ENCODE measurements at places on chromosomes 16 and 17.

DNA sequence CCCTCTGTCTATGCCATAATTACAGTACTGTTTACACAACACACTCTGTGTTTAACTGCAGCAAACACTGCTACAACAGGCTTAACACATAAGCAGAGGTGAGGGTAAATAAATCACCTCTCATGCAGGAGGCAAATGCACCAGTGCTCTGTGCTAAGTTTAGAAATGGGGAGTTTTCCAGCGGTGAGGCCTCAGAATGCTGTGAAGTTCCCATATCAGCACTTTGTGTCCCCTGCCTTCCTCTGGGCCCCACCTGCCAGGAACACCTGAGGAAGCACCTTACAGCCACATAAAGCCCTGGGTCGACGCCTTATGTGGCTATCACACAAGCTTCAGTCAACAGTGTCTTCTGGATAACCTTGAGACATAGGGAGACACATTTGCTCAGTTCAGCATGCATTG, 304.5 kb downstream of the HAPSTR1 start:
- DNase-seq: no peak

DNA sequence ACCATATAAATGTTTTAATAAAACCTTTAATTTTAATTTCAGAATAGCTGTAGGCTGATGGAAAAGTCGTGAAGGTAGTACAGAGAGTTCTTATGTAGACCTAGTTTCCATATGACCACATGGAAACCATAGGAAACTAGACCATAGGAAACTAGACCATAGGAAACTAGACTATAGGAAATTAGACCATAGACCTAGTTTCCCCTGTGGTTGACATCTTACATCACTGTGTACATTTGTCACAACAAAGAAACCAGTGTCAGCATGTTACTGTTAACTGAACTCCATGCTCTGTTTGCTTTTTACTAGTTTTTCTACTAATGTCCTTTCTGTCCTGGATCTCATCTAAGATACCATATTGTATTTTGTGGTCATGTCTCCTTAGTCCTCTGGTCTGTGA, 14.6 kb downstream of the NUDT7 start:
- DNase-seq: no peak

DNA sequence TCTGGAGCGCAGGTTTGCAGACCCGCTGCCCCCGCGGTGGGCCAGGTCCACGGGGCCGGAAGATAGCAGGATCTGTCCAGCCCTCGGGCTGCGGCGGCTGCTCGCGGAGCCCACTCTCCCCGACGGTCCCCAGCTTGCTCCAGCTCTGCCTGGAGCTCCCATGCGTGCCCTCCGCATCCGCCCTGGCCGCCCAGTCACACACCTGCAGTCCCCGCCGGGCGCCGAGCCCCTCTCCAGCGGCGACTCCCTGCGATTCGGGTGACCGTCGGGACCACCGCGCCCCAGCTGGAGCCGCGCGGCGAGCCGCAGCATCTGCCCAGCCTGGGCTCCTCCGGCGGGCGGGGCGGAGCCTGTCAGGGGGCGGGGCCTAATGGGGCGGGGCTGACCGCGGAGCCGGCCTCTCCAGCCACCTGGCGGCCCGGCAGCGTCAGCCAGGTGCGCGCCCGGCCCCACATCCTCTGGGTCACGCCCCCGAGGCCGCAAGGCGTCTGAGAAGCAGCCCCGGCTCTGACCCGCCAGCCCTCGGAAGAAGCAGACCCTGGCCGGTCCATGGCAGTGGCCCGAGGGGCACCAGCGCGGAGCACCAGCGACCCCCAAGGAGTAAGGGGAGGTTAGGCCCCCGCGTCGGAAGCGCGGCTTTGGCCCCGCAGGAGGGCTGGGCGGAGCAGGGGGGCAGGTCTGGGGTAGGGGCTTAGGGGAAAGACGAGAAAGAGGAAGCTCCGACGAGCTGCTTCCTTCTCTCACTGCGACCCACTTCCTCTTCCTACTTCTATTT, at the start of gene PIK3R5:
TSS of gene PIK3R5 (minus strand) at position 314 of the 775 bp plus-strand sequence. CDS start 54,213 bp downstream, outside the sequence.
- DNase-seq: peak; percentile 80

DNA sequence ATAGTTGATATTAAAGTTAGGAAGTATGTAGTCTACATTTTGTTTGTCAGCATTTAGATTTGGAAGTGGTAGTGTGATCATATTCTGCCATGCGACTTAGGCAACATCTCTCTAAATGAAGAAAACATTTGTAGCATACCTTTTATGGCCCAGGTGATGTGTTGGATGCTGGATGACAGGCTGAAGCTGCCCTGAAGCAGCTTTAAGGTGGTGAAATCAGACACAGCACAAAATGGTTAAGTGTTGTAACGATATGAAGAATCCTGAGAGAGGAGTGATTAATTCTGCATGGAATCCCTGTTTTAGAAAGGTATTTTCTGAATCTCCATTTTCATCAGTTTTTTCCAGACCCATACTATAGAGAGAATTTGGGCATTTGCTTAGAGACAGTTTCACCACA, 28.3 kb downstream of the AATF start:
- DNase-seq: no peak

GRCh38 chr17:48981927-48982539, 13.6 kb upstream of the GIP start:
- DNase-seq: no peak

GRCh38 chr17:18226284-18226945, 980 bp downstream of the LLGL1 start:
- no peak for DNase-seq

DNA sequence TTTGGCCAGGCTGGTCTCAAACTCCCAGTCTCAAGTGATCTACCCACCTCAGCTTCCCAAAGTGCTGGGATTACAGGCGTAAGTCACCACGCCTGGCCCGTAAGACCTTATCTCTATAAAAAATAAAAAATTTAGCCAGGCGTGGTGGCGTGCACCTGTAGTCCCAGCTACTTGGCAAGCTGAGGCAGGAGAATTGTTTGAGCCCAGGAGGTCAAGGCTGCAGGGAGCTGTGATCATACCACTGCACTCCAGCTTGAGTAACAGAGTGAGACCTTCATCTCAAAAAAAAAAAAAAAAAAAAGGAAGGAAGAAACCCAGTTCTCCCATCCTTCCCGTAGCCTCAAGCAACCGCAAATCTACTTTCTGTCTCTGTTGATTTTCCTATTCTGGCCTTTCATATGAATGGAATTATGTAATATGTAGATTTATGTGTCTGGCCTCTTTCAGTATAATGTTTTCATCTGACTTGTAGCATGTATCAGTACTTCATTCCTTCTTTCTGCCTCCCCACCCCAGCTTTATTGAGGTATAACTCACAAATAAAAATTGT, 11.2 kb downstream of the CASC3 start:
- DNase-seq: no peak

DNA sequence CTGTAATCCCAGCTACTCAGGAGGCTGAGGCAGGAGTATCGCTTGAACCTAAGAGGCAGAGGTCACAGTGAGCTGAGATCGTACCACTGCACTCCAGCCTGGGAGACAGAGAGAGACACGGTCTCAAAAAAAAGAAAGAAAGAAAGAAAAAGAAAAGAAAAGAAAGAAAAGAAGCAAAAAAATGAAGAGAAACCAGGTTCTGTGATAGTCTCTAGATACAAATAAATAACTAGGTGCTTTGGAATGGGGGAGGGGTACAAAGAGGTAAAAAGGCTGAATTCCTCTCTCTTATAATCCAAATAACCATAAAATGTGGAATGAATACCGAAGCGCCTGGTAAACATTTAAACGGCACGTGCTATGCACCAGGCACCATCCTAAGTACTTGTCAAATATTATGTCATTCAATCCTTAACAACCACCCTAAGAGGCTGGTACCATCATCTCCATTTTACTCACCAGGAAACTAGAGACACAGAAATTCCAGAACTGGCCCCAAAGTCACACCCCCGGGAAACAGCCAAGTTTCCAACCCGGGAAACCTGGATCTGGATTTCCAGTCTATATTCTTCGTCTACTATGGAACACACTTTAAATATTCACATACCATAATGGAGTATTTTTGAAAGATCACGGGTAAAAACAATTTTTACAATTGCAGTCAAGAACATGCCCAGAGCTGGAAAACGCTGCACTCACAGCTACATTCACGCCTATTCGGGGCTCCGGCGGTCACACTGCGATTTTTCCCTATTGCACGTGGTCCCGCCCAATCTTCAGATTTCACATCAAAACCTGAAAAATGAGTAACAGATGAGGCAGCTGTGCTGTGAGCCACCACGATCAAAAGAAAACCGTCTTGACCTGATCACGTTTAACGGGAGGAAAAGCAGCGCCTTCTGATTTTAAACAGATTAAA, 10.5 kb downstream of the NXN start:
- no peak for DNase-seq

- no peak for DNase-seq
These were observed 58.3 kb upstream of the ARHGAP44 start for GRCh38 chr17:12730931-12731521.

DNA sequence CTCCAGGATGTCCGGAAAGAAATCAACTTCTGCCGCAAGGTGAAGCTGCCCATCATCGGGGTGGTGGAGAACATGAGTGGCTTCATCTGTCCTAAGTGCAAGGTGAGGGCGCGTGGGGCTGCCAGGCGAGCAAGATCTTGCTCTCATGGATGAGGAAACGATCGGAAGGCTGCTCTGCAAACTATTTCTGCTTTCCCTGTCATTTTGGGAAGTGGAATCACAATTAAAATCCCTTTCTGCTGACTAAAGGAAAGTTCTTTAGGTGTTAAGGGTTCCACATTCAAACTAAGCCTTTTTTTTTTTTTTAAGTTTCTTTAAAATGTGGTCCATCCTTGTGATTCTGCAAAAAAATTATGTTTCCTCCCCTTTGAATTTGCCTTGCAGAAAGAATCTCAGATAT, 17.7 kb downstream of the NUBP1 start:
- DNase-seq: no peak

DNA sequence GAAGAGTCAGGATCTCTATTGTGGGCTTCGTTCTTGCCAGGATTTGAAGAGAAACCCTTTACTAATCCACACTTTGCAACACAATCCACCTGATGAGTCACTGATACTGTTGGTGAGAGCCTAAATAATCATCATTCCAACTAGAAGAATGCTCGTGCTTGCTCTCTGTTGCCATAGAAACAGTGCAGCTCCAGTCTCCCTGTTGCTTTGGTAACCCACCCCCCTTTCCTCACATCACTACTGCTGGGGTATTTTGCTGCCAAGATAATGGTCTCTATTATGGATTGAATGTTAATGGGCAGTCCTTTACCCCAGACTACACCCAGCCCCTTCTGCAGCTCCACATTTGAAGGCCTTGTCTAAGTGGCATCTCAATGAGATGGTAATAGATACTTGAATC, 190.4 kb downstream of the ABCC12 start:
- DNase-seq: no peak

Data from activated T-cell treated with anti-CD3 and anti-CD28 coated beads, Interleukin-2, amount 50 U/mL, for 72 hours (primary cell).